ENCODE measurements at places on chromosomes 6 and 20. TPM values are rescaled to one million over a fixed set of nuclear protein-coding genes. Genes with fewer than 3 reads are reported as not detected.

Gene HCK
- total RNA-seq = not detected

- no peak for DNase-seq
Observed at GRCh38 chr6:43060034-43060754, 763 bp downstream of the KLC4 start.

- DNase-seq = no peak
Observed at GRCh38 chr6:12436683-12437082, 146.5 kb downstream of the EDN1 start.

GRCh38 chr6:71082033-71082650, 125.3 kb upstream of the B3GAT2 start:
- DNase-seq = no peak

Gene HTR1B
- total RNA-seq = 0.57 TPM

Gene WFDC5
- not detected for total RNA-seq

Gene KIF25
- total RNA-seq = not detected

Gene SLC22A16
- not detected for total RNA-seq

- no peak for DNase-seq
Observed at GRCh38 chr6:2361195-2361594, 115.8 kb upstream of the GMDS start.

DNA sequence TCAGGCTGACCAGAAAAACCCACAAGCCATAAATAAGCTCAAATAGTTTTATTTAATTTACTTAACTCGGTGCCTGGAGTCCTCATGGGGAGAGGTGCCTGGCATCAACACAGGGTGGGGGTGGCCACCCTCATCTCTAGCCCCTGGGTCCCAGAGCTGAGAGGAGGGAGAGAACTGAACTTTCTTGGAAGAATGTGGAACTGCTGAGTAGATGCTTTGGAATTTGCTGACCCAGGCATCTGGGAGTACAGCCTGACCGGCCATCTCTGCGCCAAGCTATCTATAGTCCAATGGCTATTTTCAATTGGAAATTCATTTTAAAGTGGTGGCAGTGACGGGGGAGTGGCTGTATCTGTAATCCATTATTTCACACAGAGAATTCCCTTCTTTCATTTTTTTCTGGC, 104.8 kb downstream of the CDH26 start:
- no peak for DNase-seq

Gene RAMACL
- total RNA-seq = 2.4 TPM

DNA sequence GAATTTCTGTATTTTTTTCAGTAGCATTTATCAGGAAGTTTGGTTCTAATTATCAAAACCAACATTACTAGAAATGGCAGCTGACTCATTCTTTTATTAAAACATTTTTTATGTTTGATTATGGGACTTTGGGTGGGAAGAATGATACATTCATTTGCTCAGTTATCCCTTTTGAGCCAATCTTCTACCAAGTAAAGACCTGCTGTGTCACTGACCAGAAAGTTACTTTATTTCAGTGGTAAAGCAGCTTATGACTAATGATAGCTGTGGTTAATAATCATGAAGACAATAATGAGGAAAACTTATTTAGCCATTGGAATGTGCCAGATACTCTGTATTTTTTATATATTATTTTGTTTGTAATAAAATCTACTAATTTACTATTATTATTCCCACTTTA, 142.3 kb downstream of the FARS2 start:
- DNase-seq = no peak

Gene ADGRF4
- not detected for total RNA-seq

- no peak for DNase-seq
Observed at GRCh38 chr20:63881451-63882226, 13.3 kb upstream of the DNAJC5 start.

Gene PLEKHG1
- 1.8 TPM for total RNA-seq

GRCh38 chr6:27468334-27468733, 4.6 kb downstream of the ZNF184 start:
- DNase-seq = no peak

DNA sequence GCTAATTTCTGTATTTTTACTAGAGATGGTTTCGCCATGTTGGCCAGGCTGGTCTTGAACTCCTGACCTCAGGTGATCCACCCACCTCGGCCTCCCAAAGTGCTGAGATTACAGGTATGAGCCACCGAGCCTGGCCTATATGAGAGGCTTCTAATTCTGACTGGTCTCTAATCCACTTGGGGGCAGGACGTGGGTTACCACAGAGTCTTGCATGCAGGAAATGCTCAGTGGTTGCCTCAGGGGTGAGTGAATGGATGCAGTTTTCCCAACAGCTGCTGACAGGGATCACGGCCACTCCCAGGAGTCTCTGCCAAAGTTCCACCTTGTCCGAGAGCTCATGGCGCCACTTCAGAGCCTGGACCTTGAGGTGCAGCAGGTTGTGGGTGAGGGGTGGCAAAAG, 6.4 kb upstream of the FANCE start:
- DNase-seq = no peak

GRCh38 chr6:57267586-57268293, 45.6 kb upstream of the RAB23 start:
- no peak for DNase-seq

DNA sequence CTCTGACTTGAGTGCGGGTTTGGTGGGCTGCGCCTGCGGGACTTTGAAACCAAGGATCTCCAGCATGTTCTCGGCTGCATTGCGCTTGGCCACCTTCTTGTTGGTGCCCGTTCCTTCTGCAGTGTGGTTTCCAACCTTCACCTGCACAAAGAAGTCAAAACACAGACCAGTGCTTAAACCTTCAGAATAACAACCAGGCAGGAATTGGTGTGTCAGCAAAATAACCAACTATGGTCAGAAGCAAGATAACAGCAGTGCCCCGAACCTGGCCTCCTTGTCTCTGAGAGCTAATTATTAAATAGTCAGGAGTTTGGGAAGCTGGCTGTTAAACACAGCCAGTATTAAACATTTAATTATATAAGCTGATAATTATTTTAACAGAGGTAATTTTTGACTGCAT, 68.1 kb downstream of the STAU1 start:
- DNase-seq = no peak

GRCh38 chr6:39602601-39603519, 122.3 kb downstream of the KIF6 start:
- DNase-seq = no peak

DNA sequence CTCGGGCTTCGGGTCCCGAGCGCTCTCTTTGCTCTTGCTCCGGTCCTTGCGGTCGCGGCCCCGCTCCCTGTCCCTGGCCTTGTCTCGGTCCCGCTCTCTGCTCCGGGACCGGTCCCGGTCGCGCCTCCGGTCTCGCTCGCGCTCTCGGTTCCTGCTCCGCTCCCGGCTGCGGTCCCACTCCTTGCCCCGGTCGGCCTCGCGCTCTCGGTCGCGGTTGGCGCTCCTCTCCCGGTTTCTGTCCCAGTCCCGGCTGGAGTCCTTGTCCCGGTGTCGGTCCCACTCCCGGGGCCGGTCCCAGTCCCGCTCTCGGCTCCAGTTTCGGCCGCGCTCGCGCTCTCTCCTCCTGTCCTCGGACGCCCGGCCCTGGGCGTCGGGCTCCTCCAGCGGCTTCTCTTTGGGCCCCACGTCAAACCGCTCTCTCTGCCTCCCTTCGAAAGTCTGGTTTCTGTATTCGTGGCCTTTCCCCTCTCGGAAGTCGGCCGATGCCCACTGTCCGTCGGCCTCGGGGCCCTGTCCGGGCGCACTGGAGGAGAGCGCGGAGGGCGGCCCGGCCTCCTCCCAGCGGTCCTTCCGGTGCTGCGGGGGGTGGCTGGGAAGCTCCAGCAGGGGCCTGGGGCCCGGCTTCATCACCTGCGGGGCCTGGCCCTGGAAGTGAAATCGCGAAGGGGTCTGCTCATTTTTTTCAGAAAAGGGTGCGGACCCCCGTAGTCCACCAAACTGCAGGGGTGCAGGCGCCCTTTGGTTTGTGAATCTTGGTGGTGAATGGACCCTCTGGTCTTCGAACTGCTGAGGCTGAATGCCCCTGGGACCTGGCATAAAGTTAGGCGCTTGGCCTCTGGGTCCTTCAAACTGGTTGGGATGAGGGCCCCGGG, 17.9 kb upstream of the TCFL5 start:
- DNase-seq = peak; percentile 92

Gene CALHM6
- total RNA-seq = 3.6 TPM

DNA sequence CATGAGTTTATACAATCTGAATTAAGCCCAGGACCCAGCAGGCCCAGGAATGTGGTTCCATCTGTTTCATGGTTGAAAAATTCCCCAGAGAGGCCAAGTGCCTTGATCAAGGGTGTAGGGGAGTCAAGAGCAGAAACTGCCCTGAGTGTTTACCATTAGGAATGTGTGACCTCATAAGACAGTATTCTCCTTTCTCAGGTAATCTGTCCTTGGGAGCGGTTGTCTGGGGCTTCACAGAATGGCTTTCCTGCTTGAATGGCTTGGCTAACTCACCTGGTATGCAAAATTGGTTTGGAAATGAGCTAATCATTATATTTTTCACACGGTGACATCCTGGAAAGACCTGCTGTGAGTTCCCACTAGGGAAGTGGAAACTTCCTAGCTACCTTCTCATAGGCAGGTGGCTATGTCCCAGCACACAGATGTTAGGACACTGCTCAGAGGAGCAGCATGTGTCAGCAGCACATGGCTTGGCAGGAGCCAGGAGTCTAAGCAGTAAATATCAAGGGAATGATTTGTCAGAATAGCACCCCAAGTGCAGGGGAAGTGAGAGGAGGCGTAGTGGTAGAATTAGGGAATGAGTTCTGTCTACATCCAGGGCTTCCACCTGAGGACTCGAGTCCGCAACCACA, 17.7 kb downstream of the CLIC5 start:
- DNase-seq = no peak

GRCh38 chr20:23350904-23351838, 580 bp downstream of the NXT1 start:
- peak; percentile 90 for DNase-seq

Gene SMOC2
- 56.3 TPM for total RNA-seq

- no peak for DNase-seq
Observed at GRCh38 chr6:138250053-138250452, 31.8 kb upstream of the PBOV1 start.

Gene GSTA3
- not detected for total RNA-seq

DNA sequence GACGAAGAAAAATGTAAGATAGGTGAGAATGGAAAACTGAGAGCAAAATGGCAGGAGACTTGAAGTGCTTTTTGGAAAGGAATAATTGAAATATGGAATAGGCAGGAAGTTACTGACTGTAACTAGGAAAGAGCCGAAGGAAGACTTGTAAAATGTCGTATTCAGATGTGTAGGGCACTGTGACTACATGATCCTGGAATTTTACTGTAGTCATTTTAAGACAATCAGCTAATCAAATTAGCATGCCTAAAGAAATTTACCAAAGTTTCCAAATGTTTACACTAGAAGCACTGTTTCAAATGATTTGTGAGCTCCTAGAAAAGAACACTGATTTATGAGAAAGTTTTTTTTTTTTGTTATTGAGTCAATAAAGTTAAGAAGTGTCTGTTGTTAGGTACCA, 21.2 kb upstream of the ADIG start:
- DNase-seq = no peak

Gene HLA-DQB1
- not detected for total RNA-seq

DNA sequence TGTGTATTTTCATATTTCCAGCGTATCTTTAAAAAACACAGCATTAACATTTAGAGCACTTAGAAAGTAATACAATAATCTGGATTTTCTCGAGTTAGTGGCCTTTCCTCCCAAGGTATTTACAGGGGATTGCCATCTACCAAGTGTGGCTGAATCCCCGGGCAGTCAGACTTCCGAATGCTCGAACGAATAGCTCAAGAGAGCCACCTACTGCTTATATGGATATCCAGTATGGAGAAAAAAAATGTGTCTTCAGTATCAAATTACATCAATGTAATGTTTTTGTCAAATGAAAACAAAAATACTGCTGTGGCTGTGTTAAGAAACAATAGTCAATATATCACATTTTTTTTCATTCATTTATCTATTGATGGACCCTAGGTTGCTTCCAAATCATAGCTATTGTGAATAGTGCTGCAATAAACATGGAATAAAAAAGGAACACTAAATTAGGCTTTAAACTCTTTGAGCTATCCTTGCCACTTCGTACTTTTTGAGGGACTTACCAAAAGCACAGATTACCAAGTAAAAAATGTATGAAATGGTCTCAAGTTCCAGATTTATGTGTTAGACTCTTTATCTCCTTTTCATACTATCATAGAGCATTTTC, 654.5 kb upstream of the PTCHD4 start:
- DNase-seq = peak; percentile 24

Gene PRKN
- total RNA-seq = 5.1 TPM

GRCh38 chr6:125018136-125018535, 55.9 kb downstream of the RNF217 start:
- no peak for DNase-seq

DNA sequence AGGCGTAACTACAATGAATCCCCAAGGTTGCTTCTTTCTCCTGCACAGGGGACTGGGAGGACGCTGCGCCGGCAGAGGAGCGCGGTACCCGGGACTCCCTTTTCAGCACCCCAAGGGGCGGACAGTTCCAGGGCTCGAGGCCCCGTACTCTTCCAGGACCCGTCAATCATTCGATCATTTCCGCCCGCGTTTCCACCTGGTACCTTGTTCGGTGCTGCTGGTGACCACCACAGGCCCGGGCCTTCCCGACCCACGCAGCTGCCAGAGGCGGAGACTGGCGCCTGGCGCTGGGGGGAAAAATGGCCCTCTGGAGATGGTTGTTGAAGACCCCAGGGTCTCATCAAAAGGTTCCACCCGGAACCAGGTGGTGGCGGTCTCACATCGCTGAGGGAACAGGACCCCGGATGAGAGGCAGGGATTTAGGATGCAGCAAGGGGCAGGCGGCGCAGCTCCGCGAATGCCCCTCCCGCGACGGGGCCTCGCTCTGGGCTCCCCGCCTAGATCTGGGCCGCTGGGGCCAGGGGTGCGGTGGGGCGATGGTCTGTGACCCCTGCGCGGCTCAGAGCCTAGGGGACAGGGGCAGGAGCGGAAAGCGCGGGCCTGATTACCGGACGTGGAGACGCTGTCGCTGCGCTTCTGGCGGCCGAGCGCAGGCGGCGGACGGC, 744 bp downstream of the VSX1 start:
- no peak for DNase-seq
